Stimulated activated CD8-positive, alpha-beta memory T cell treated with anti-CD3 and anti-CD28 coated beads, Interleukin-15, amount 100 ng/mL, for 1 hour (primary cell): ENCODE measurements at places on chromosomes 2 and 18.

GRCh38 chr2:64989982-64990614 is 899 bp downstream of the SLC1A4 start:
- DNase-seq: no peak

DNA sequence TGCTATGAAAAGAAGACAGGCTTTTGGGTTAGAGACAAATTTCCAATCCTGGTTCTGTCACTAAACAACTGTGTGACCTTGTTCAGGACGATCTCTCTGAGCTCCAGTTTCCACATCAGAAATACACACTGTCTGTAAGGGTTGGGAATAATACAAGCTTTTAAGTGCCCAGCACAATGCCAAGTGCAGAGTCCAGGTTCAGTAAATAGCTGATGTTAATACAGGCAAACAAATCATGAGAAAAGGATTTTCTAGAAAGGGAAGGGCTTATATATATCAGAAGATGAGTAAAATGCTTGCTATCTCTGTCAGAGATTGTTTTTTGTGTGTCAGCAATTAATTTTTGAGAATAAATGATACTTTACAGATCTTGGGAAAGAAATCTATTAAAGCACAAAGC is 388.3 kb downstream of the NBAS start:
- DNase-seq: no peak

DNA sequence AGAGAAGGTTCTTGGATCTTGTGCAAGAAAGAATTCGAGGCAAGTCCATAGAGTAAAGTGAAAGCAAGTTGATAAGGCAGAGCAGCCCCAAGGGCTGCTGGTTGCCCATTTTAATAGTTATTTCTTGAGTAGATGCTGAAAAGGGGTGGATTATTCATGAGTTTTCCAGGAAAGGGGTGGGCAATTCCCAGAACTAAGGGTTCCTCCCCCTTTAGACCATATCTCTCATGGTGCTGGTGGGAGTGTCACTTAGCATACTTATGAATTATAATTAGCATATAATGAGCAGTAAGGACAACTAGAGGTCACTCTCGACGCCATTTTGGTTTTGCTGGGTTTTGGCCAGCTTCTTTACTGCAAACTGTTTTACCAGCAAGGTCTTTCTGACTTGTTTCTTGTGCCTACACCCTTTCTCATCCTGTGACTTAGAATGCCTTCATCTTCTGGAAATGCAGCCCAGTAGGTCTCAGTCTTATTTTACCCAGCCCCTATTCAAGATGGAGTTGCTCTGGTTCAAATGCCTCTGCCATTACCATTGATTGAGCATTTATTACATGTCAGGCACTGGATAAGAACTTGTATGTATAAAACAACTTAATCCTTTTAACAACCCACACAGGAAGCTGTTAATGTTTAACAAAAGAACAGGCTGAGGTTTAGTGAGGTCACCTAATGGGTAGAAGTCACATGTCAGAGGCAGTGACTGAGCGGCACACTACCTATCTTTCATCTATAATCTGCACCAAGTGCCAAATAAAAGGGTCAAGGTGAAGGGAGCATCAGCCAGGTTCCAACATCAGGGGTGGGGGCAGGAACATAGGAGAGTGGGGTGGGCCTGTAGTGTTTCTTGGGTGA is 250.9 kb downstream of the ICOS start:
- DNase-seq: no peak

- DNase-seq: no peak
These were observed 3.5 kb downstream of the CNNM4 start for GRCh38 chr2:96764253-96764637.

DNA sequence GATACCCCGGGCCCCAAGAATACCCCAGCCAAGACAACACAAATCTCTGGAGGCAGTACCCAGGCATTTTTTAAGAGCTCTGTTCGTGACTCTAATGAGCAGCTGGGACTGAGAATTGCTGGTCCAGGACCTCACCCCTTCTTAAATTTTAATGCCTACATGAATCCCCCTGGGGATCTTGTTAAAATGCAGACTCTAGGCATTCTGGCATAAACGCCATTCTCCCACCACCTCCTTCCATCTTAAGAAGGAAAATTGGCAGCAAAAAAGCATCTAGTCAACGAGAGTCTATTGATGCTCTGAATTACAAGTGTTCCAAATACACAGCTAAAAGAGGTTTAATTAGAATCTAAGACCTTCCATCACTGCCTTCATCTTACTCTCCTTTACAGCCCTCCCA is 5.0 kb downstream of the CHST10 start:
- no peak for DNase-seq

GRCh38 chr2:31476511-31477180 is 62.1 kb upstream of the XDH start:
- no peak for DNase-seq

DNA sequence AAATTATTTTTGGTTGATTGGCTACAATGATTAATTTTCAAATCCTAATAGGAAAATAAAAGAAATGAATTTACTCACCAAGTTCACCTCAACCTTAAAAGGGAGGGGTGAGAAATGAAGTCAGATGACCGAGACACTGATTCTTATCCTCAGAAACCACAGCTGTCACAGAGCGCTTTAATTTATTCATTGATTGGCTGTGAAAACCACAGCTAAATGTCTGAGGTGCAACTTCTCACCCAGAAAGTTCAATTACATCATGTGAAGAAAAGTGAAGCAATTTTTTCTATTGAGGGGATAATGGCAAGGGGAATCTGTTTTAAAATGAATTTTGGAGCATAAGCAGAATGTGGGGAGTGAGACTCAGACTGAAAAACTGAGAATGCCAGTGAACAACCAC is 128.4 kb downstream of the RNF152 start:
- no peak for DNase-seq

DNA sequence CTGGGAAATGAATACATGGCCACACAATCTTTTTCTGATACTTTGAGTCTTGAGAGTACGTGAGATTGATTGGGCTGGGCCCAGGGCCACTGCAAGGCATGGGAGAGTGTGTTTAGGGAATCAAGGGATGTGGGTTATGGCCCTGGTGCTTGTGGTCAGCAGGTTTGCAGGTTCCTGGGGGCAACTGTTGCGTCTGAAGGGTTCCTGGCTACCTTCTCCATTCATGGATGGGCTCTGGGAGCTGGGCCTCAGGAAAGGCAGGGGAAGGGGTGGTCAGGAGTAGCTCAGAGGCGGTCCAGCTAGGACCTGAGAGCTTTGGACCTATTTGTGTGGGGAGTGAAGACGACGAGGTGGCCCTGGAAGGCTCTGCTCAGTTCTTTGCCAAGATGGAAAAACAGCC is 8.4 kb upstream of the ZAP70 start:
- DNase-seq: no peak

- DNase-seq: no peak
These were observed 124.1 kb upstream of the MAP3K20 start for GRCh38 chr2:172951554-172951953.

DNA sequence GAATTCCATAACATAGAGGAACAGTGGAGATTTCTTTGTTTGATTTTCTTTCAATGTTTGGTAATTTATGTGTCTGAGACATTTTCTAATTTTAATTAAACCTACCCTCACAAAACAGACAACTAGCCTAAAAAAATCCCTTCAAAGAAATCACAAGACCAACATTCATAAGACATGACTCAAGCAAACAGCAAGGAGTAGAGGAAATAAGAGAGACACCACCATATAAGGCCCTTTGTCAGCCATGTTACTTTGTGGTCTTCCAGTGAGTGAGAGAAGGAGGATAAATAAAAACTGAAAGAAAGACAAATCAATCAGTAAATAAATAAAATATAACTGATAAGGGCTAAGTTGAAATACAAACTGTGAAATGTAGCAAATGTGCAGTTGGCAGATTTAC is 830.8 kb upstream of the SLC39A10 start:
- no peak for DNase-seq

DNA sequence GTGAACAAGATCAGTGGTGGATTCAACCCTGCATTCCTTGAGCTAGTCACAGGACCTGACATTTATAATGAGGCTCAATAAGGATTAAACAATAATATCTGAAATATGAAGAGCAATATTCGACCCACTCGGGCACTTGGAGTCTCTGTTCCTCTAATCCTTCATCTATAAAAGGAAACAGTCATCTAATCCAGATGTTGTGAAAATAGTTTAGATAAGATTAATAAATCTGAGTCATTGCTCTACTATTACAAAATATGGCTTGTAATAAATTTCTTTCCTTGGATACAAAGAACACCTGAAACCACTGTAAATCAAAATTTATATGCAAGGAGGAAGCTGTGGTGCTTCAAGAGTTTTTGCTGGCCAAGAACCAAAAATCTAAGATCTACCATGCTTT is 846.9 kb upstream of the ACVR2A start:
- DNase-seq: no peak

- no peak for DNase-seq
These were observed 32.8 kb upstream of the CELF4 start for GRCh38 chr18:37598396-37598795.

- no peak for DNase-seq
These were observed 27.4 kb downstream of the ADI1 start for GRCh38 chr2:3491716-3492474.

GRCh38 chr2:64966017-64966416 is 23.2 kb upstream of the SLC1A4 start:
- no peak for DNase-seq

GRCh38 chr2:217959723-217960122 is 43.1 kb downstream of the TNS1 start:
- no peak for DNase-seq

GRCh38 chr18:80249217-80250093 is 2.1 kb upstream of the PARD6G start:
- DNase-seq: no peak

DNA sequence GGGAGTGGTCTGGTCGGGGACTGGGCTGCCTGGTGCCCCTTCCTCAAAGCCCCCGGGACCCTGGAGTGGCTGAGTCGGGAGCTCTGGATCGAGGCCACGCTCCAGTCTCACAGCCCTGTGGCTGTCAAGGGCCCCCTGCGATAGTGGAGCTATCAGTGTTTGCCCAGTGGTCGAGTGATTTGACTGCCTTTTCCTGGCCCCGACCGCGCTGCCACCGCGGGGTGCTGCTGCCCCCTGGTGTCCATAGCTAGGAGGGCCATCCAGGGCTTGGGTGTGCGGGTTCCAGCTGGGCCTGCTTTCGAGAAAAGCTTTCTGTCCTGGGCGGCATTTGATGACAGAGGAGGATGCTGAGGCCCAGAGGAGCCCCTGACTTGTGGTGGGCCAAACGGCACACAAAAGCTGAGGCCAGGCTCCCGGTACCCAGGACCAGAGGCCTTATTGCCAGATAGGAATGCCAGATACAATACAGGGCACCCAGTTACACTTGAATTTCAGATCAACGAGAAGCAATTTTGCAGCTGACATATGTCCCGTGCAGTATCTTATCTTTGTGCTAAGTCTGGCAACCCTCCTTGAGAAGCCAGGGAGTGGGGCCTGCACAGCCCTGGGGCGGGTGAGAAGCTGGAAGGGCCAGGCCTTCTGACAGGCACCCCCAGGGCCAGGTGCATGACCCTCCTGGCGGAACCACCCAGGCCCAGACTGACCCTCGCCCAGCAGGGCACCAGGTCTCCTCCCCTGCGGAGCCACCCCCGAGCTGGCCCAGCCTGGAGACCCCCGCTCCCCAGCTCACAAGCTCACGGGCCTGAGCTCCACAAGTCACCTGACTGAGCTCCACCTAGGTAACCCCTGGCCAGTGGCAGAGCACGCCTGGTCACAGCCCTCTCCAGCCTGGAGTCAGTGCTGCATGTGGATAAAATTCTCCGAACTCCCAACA is 13.0 kb downstream of the ODC1 start:
- DNase-seq: peak; percentile 56

- no peak for DNase-seq
These were observed 224.4 kb upstream of the HS6ST1 start for GRCh38 chr2:128543036-128543435.

- no peak for DNase-seq
These were observed 40.8 kb upstream of the COX7A2L start for GRCh38 chr2:42401773-42402172.

- no peak for DNase-seq
These were observed 189.0 kb downstream of the PTH2R start for GRCh38 chr2:208595386-208596275.

- DNase-seq: no peak
These were observed 45.7 kb downstream of the PRKCE start for GRCh38 chr2:45697190-45697589.

- DNase-seq: no peak
These were observed 73.2 kb downstream of the MBP start for GRCh38 chr18:77059294-77059916.

DNA sequence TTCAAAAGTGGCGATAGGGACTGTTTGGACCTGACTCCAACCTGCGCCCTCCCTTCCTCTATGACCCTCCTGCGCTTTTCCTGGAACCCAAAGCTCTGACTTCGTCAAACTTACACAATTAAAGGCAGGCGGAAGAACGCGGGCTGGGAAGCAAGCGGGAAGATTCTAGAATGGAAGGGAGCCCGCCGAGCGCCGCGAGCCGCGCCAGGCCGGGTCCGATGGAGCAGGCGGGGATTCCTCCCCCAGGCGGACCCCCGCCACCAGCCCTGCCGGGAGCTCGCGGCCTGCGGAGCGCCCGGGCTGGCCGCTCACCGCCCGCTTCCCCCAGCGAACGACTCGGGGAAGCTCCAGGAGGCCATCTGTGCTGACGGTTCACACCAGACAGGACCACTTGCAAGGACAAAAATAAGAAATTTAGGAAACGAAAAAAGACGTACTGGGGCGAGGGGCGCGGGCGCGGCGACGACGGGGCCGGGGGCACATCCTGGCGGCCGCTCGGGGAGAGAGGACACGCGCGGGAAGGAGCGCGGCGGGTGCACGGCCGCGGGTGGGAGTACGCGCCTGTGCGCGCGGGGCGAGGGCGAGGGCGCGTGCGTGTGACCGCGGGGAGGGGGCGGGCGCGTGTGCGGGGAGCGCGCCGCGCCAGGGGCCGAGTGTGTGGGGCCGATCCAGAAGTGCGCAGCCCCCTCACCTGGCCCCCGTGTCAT is 1.1 kb upstream of the SALL3 start:
- no peak for DNase-seq

DNA sequence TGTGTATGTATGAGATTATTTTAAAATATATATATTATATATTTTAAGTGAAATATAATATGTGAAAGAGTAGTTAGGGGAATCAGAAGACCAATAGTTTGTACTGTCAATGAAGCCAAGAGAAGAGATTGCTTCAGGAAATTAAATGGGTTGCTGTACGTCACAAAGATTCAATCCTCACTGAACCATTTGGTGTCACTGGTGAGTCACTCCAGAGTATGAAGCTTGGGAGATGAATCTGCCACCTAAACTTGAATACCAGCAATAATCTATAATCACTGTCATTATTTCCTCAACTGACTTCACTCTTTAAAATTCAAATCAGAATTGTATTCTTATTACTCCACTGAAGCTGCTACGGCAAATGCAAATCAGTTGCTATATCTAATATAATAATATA is 41.9 kb upstream of the SCN9A start:
- no peak for DNase-seq

GRCh38 chr2:149009576-149010461 is 28.7 kb upstream of the LYPD6B start:
- DNase-seq: no peak

DNA sequence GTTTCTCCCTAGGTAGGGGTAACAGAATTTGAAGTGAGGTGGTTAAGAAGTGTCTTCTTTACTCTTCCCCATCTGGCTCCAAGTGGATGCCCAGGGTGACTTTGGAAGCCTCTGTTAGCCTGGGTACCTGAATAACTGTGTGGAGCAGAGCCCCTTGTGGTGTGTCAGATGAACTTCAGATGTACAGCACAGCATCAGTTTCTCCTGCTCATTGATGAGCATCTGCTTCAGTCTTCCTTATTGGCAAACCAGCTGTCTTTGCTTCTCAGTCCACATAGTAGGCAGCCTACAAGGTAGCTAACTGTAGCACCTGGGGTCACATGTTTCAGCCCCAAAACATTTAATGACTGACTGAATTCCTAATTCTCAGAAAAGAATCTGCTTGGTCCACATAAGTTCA is 56.2 kb upstream of the ATP8B1 start:
- DNase-seq: no peak
